WERI-Rb-1 (cell line): ENCODE measurements at places on chromosomes 16 and 17.

GRCh38 chr17:80122026-80122575 lies 20.7 kb downstream of the GAA start:
- peak; percentile 6 for DNase-seq

GRCh38 chr16:83819361-83819760 lies 11.6 kb downstream of the HSBP1 start:
- no peak for DNase-seq

DNA sequence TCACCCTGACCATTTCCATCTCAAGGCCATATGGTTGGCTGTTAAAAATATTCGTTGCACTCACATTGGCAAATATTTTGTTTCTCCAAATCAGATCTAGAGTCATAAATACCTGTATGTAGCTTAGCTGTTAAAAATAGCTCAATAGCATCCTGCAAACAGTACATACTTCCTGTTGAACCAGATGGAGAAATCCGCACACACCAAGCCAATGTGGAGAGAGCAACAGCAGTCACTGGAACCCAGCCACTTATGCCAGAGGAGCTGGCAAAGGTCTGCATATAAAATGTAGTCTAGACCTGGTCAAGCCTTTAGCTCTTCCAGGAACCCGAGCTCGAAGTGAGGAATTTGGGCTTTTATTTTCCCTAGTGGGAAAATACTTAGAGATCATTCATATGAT lies 146.4 kb upstream of the KCNJ16 start:
- DNase-seq: no peak

DNA sequence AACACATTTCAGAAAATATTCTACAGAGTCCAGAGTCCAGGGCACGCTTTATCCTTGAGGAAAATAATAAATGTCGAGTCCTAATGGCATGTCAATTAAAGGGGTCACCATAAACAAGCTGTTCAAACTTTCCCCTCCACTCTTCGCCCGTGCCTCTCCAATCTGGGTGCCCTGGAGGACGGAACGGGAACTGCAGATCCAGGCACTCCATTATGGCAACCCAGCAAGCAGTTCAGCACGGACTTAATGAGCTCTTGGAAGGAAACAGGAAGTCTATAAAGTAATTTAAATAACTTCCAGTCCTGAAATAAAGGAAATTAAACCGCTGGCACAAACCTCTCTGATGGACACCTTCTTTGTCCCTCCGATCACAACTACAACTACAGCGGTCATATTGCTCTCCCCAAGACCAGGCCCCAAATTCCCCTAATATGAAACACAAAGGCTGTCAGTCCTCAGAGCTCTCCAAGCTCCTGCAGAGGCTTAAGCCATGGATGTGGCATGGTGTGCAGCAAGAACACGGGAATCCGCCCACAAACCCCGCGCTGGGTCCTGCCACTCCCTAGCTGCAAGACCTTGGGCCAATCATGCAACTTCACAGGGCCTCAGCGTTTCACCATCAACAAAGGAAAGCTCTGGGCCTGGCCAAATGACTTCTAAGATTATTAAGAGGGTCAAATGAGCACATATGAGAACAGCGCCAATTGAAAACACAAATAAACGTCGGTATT lies 52.6 kb downstream of the ZFHX3 start:
- peak; percentile 55 for DNase-seq

- no peak for DNase-seq
Measured at GRCh38 chr16:86509759-86510464, 415 bp upstream of the FOXF1 start.

DNA sequence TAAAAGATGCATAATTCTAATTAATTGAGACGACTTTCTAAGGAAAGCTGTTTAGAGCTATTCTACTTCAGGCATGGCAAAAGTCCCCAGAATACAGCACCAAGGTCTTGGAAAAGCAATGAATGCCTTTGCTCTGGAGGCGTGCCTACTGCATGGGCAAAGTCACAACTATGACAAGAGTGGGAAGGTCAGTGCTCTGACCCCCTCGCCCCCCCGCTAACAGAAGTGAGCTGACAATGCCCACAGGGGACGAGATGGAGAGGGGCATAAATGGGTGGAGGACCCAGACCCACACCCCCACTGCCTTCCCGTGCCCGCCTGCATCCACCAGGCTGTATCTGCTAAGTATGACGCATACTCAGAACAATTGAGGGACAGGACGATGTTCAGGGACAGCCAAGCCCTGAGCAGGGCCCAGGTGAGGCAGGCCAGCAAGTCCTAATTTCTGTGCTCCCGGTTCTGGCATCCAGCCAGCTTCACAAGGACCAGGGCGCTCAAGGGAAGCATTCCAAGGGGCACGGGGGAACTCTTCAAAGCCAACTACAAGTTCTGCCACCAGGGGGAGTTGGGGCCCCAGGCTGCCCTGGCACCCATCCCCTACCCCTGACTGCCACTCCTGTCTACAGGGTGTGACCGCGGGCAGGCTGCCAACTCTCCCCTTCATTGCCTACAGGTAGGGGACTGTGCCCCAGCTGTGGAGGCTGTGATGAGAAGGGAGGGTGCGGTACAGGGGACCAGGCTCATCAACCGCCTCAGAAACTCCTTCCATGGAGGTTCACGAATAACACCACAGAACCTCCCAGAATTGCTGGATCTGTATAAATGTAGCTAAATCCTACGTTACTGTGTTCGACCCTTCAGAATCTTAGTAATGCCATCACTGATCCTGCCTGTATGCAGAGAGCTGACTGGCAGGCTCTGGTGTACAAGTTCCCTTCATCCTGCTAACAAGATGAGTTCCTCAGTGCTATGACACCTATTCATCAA lies 20.8 kb downstream of the NPRL3 start:
- DNase-seq: peak; percentile 75

- peak; percentile 58 for DNase-seq
Measured at GRCh38 chr17:80523054-80523744, 21.4 kb upstream of the RPTOR start.

- DNase-seq: no peak
Measured at GRCh38 chr16:69017036-69017783, 88.2 kb upstream of the HAS3 start.

DNA sequence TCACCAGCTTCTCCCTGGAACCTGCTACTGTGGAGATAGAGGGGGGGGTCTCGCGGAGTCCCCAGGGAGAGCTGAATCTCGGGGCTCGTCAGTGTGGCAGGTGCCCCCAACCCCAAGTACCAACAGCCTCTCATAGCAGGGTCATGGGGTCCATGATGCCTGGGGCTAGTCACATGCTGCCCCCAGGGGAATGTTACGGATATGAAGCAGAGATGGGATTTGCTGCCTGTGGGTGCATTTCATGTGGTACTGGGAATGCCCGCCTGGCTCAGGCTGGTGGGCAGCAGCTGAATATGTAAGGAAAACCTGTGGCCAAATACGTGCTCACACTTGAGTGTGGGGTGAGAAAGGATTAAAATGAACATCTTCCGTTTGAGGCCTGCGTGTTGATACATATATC lies 49.4 kb downstream of the MEAK7 start:
- DNase-seq: no peak

GRCh38 chr17:77189148-77189547 lies 48.4 kb downstream of the SEC14L1 start:
- DNase-seq: no peak
